Forelimb muscle (tissue), 1 donor: ENCODE measurements at places on chromosomes 6 and 20. TPM values are rescaled to one million over a fixed set of nuclear protein-coding genes. Genes with fewer than 3 reads are reported as not detected.

DNA sequence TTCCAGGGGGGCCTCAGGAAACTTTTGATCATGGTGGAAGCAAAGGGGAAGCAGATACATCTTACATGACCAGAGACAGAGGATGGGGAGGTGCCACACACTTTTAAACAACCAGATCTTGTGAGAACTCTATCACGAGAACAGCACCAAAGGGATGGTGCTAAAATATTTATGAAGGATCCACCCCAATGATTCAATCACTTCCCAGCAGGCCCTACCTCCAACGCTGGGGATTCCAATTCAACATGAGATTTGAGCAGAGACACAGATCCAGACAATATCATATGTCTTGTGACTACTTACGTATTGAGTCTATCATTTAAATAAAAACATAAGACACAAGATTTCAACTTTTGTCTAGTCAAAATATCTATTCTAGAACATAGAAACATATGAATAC lies 351.9 kb downstream of the EPM2A start:
- no peak for DNase-seq

SLPI gene
- not detected for polyA plus RNA-seq

GRCh38 chr20:31430568-31431115 lies 9.8 kb upstream of the DEFB123 start:
- DNase-seq, result no peak

RAET1L gene
- not detected for polyA plus RNA-seq

GRCh38 chr20:62403331-62403730 lies 3.8 kb downstream of the CABLES2 start:
- no peak for DNase-seq

MYT1 gene
- polyA plus RNA-seq, result 0.13 TPM
